ENCODE measurements at places on chromosomes 5 and 9. TPM values are rescaled to one million over a fixed set of nuclear protein-coding genes. Genes with fewer than 3 reads are reported as not detected.

GRCh38 chr5:17398866-17399835 is 98.9 kb upstream of the TAF11L2 start:
- no peaks in the 10 kb centered on the region for H3K36me3 ChIP-seq

GRCh38 chr9:137787381-137787780 is 90.2 kb upstream of the CACNA1B start:
- no peak for DNase-seq
- peak overlapping the region; percentile 37 for H3K27ac ChIP-seq
- H3K4me3 ChIP-seq: no peak overlapping the region
- no peaks in the 10 kb centered on the region for H3K27me3 ChIP-seq
- H3K36me3 ChIP-seq: peaks cover 25% of the 10 kb centered on the region

- no peak overlapping the region for H3K27ac ChIP-seq
- DNase-seq: no peak
- H3K4me3 ChIP-seq: no peak overlapping the region
- no peaks in the 10 kb centered on the region for H3K27me3 ChIP-seq
- no peaks in the 10 kb centered on the region for H3K36me3 ChIP-seq
Measured at GRCh38 chr5:15897656-15898055, 281.9 kb downstream of the MARCHF11 start.

- no peak overlapping the region for H3K4me3 ChIP-seq
- H3K27ac ChIP-seq: no peak overlapping the region
- H3K36me3 ChIP-seq: no peaks in the 10 kb centered on the region
- DNase-seq: no peak
- no peaks in the 10 kb centered on the region for H3K27me3 ChIP-seq
Measured at GRCh38 chr9:86356871-86357866, 3.0 kb upstream of the TUT7 start.

GRCh38 chr9:81372628-81373191 is 316.6 kb downstream of the TLE1 start:
- peaks cover 4% of the 10 kb centered on the region for H3K4me1 ChIP-seq
- no peak for DNase-seq
- no peak overlapping the region for H3K4me3 ChIP-seq
- no peak overlapping the region for H3K27ac ChIP-seq
- no peaks in the 10 kb centered on the region for H3K36me3 ChIP-seq

- no peaks in the 10 kb centered on the region for H3K27me3 ChIP-seq
- H3K4me3 ChIP-seq: no peak overlapping the region
- H3K27ac ChIP-seq: no peak overlapping the region
- DNase-seq: no peak
- H3K36me3 ChIP-seq: no peaks in the 10 kb centered on the region
Measured at GRCh38 chr5:123294544-123294943, 128.7 kb downstream of the CEP120 start.

DNA sequence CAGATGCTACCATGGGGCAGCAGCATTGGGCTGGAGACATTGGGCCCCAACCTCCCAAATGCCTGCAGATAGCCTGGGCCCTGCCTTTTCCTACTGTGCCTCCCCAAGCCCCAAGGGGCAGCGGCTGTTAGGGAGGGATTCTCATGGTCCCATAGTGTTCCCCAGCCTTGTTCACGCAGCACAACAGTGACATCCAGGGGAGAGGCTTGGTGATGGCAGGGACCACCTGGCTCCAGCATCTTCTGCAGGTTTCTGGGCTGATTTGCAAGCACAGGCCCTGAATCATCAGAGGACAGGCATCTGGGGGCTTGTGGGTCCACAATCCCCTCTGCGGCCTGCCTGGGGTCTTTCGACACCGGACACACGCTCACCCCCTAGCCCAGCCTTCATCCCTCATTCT is 354.6 kb downstream of the SLIT3 start:
- peak; percentile 7 for DNase-seq
- H3K4me3 ChIP-seq: no peak overlapping the region
- no peak overlapping the region for H3K27ac ChIP-seq

- H3K4me1 ChIP-seq: no peaks in the 10 kb centered on the region
- H3K36me3 ChIP-seq: peaks cover 46% of the 10 kb centered on the region
- H3K27me3 ChIP-seq: no peaks in the 10 kb centered on the region
- no peak for DNase-seq
- no peak overlapping the region for H3K27ac ChIP-seq
Measured at GRCh38 chr5:154818471-154819116, 31.8 kb downstream of the FAXDC2 start.

GRCh38 chr9:76218886-76219445 is 175.3 kb downstream of the RFK start:
- H3K27me3 ChIP-seq: peaks cover 13% of the 10 kb centered on the region
- no peaks in the 10 kb centered on the region for H3K36me3 ChIP-seq
- DNase-seq: no peak
- H3K4me1 ChIP-seq: no peaks in the 10 kb centered on the region
- H3K4me3 ChIP-seq: no peak overlapping the region

- H3K27me3 ChIP-seq: no peaks in the 10 kb centered on the region
- H3K4me3 ChIP-seq: no peak overlapping the region
Measured at GRCh38 chr5:163135849-163136248, 301.5 kb upstream of the CCNG1 start.

GRCh38 chr9:109792951-109793546 is 13.1 kb downstream of the PALM2AKAP2 start:
- no peak overlapping the region for H3K27ac ChIP-seq
- DNase-seq: peak; percentile 20
- H3K4me1 ChIP-seq: no peaks in the 10 kb centered on the region
- H3K36me3 ChIP-seq: no peaks in the 10 kb centered on the region

GRCh38 chr9:124776954-124777648 is at the start of gene OLFML2A:
OLFML2A (plus strand) TSS chr9:124777133; CDS start chr9:124777271, 138 bp downstream.
- H3K27ac ChIP-seq: no peak within 1 kb of the TSS
- H3K4me1 ChIP-seq: peaks cover 17% of the 10 kb centered on the region
- no peaks in the 10 kb centered on the region for H3K36me3 ChIP-seq
- H3K4me3 ChIP-seq: peak within 1 kb of the TSS; percentile 55

DNA sequence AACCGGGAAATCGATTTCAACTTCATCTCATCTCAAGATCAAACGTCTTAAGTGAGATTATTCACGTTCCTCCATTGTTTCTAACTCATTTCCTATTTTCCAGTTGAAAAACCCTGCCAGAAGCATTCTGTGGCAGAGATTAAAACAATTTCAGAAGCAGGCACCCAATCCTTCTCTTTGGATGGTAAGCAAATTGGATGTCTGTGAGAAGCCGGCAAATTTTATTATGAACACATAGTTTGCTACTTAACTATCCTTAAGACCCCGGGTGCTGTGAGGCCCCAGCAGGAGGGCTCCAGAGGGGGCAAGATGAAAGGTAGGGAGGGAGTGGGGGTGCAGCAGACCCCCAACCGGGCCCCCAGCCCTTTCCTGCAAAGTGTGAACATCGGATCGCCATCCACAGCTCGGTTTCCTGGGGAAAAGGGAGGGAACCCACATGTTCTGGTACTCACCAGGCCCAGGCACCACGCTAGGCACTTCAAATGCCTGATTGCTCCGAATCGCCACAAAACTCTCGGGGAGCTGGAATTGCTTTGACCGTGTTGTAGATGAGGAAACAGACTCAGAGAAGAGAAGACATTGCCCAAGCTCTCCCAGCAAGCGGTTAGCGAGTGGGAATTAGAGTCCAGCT is 167.1 kb upstream of the MVB12B start:
- no peak for DNase-seq
- peaks cover 24% of the 10 kb centered on the region for H3K4me1 ChIP-seq
- H3K27me3 ChIP-seq: peaks cover 50% of the 10 kb centered on the region
- H3K4me3 ChIP-seq: no peak overlapping the region
- H3K36me3 ChIP-seq: no peaks in the 10 kb centered on the region

DNA sequence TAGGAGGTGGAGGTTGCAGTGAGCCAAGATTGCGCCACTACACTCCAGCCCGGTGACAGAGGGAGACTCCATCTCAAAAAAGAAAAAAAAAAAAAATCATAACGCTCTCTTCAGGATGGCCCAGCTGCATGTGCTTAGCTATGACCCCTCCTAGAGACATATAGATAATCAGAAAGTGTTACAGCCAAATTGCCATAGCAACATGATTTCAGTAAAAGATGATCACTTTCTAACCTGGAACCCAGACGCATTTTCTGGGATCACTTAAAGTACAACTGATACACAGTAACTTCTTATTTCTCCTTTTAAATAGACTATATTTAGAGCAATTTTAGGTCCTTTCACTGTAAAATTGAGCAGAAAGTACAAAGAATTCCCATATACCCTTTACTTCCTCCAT is 372.9 kb downstream of the CDH18 start:
- H3K27me3 ChIP-seq: no peaks in the 10 kb centered on the region
- H3K36me3 ChIP-seq: no peaks in the 10 kb centered on the region
- no peak for DNase-seq
- no peak overlapping the region for H3K27ac ChIP-seq
- H3K4me1 ChIP-seq: no peaks in the 10 kb centered on the region

GRCh38 chr5:134131165-134131564 is 16.7 kb downstream of the TCF7 start:
- no peak for DNase-seq
- H3K4me1 ChIP-seq: no peaks in the 10 kb centered on the region
- peaks cover 21% of the 10 kb centered on the region for H3K36me3 ChIP-seq
- no peak overlapping the region for H3K4me3 ChIP-seq
- no peak overlapping the region for H3K27ac ChIP-seq

GRCh38 chr5:102826629-102827028 is 71.5 kb downstream of the PAM start:
- H3K4me1 ChIP-seq: peaks cover 33% of the 10 kb centered on the region
- DNase-seq: peak; percentile 33
- no peaks in the 10 kb centered on the region for H3K36me3 ChIP-seq
- H3K27ac ChIP-seq: no peak overlapping the region

DNA sequence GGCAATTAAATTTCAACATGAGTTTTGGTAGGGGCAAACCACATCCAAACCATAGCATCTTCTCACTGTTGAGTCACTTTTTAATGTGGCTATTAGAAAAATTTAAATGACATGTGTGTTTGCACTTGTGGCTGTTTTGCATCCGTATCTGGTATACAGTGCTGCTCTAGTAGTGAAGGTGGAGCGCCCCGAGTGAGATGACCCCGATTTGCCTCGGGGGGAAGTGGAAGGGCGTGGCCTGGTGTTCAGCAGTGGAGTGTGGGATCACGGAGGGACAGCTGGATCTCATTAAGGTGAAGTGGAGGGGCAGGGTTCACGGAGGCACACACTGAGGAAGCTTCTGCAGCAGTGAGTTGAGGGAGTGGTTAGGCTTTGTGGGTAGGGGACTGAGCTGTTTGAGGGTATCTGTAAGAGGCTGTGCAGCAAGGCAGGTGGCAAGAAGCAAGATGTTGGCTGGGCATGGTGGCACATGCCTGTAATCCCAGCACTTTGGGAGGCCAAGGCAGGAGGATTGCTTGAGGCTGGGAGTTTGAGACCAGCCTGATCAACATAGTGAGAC is 6.2 kb upstream of the GMCL2 start:
- no peak overlapping the region for H3K4me3 ChIP-seq
- H3K27ac ChIP-seq: no peak overlapping the region
- DNase-seq: no peak
- no peaks in the 10 kb centered on the region for H3K36me3 ChIP-seq
- no peaks in the 10 kb centered on the region for H3K4me1 ChIP-seq
- no peaks in the 10 kb centered on the region for H3K27me3 ChIP-seq

- DNase-seq: no peak
- H3K4me3 ChIP-seq: no peak overlapping the region
- H3K27ac ChIP-seq: no peak overlapping the region
Measured at GRCh38 chr5:173451651-173452050, 123.4 kb upstream of the STC2 start.

GRCh38 chr5:68161156-68161555 is 54.4 kb upstream of the PIK3R1 start:
- DNase-seq: no peak
- no peaks in the 10 kb centered on the region for H3K27me3 ChIP-seq
- H3K4me1 ChIP-seq: no peaks in the 10 kb centered on the region
- no peaks in the 10 kb centered on the region for H3K36me3 ChIP-seq
- H3K27ac ChIP-seq: no peak overlapping the region

GRCh38 chr5:116492016-116492623 is 82.5 kb downstream of the SEMA6A start:
- H3K27ac ChIP-seq: peak overlapping the region; percentile 43
- H3K4me1 ChIP-seq: peaks cover 26% of the 10 kb centered on the region
- no peaks in the 10 kb centered on the region for H3K27me3 ChIP-seq
- H3K36me3 ChIP-seq: no peaks in the 10 kb centered on the region
- no peak overlapping the region for H3K4me3 ChIP-seq
- peak; percentile 69 for DNase-seq

DNA sequence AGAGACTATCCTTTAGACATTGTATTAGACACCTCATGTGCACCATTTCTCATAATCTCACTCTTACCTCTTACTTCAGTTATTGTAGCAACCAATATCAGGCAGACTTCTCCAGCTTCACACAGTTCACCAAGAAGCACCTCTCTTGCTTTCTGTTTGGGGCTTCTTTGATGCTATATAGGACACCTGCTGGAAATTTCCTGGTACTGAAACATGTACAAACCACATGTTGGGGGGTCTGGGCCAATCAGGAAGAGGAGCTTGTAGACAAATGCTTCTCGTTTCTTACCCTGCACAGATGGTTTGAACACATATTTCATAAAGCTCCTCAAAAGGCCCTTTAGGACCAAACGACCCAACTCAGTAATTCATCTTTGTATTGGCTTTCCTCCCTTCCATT is 212.1 kb downstream of the IZUMO3 start:
- H3K27me3 ChIP-seq: no peaks in the 10 kb centered on the region
- no peak for DNase-seq
- no peak overlapping the region for H3K4me3 ChIP-seq
- no peaks in the 10 kb centered on the region for H3K36me3 ChIP-seq
- H3K27ac ChIP-seq: no peak overlapping the region

DNA sequence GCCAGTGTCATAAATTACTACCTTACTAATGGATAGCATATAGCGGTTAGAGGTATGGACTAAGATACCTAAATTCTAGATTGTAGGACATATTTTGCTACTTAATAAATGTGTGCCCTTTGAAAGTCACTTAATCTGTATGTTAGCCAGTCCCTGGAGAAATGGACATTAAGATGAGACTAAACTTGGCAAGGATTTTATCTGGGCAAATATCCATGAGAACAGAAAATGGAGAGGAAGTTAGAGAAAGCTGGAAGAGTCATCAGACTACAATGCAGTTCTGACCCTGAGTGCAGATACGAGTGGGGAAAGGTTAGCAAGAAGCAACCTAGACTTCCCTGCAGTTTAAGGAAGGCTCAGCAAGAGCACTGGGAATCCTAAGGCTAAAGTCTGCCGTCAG is 33.0 kb downstream of the TBCA start:
- H3K4me1 ChIP-seq: peaks cover 2% of the 10 kb centered on the region
- DNase-seq: no peak
- H3K36me3 ChIP-seq: no peaks in the 10 kb centered on the region
- no peak overlapping the region for H3K27ac ChIP-seq
- H3K27me3 ChIP-seq: no peaks in the 10 kb centered on the region
- H3K4me3 ChIP-seq: no peak overlapping the region

Gene INIP
- total RNA-seq: 26.6 TPM

Gene ECM2
- total RNA-seq: 0.22 TPM

Gene CARTPT
- total RNA-seq: not detected

Gene ANKRD31
- total RNA-seq: 0.04 TPM

Gene NME5
- 0.72 TPM for total RNA-seq

Gene SLIT3
- not detected for total RNA-seq

Gene TOR2A
- 9.1 TPM for total RNA-seq

Gene SLC36A3
- total RNA-seq: not detected

Measured in A673 (cell line).